Activated T-cell treated with anti-CD3 and anti-CD28 coated beads for 24 hours (primary cell): ENCODE measurements at places on chromosomes 2 and 18.

DNA sequence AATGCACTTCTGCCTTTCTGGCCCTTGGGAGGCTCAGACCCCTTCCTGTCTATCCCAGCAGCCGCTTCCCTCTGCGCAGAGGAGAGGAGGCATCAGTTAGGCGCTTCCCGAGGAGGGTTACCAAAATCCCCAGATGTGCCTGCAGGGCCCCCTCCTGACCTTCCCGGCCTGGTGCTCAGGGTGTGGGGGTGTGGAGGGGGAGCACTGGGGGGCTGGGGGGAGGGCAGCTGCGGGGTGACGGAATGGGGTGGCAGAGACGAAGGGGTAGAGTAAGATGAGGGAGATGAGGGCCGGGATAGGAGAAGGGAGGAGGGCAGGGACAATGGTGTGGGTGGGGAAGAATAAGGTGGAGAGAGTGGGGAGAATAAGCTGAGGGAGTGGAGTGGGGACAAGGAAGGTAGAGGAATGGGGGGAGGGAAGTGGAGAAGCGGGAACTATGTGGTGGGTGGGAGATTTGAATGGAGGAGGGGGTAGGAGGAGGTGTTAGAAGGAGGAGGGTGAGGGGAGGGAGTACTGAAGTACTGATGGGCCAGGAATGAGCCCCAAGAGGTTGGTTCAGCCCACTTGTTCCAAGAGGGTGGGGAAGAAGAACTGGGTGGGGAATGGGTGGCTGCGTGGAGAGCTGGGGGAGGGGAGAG lies 6.5 kb upstream of the ZAP70 start:
- no peak for DNase-seq

GRCh38 chr2:85702800-85703199 lies 8.6 kb downstream of the GNLY start:
- no peak for DNase-seq

DNA sequence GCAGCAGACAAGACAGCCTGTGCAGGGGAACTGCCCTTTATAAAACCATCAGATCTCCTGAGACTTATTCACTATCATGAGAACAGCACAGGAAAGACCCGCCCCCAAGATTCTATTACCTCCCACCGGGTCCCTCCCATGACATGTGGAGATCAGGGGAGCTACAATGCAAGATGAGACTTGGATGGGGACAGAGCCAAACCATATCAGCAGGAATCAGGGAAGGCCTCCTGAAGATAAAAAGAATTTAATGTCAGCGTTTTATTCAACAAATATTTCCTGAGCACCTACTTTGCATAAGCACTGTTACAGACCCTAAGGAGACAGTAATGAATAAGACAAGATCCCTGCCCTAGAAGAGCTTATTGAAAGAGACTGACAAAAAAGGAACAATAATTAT lies 105.0 kb downstream of the AP1S3 start:
- no peak for DNase-seq

- DNase-seq: no peak
Observed at GRCh38 chr2:162072976-162073887, 783 bp downstream of the DPP4 start.

DNA sequence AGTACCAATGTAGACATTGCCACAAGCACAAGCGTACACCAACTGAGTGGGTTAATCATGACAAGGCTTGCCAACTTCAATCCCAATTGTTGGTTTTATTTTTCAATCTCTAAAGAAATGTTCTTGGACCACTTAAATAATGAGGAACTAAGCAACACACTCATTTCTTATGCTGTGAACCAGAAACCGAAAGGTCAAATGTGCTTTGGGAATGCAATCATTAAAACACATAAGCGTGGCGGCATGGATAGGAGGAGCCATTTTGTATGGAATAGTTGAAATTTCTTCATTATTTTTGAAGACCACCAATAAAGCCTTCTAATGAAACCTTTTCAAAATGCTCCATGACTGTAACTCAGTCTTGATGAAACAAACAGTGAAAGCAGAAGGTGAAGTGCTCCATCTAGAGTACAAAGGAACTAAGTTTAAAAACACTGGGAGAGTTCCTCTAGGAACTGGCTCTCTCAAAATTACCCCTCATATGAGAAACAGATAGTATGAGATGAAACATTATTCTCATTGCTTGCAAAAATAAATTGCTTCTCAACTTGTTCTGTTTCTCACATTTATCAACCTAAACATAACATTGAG lies 113.2 kb upstream of the CHST9 start:
- no peak for DNase-seq

DNA sequence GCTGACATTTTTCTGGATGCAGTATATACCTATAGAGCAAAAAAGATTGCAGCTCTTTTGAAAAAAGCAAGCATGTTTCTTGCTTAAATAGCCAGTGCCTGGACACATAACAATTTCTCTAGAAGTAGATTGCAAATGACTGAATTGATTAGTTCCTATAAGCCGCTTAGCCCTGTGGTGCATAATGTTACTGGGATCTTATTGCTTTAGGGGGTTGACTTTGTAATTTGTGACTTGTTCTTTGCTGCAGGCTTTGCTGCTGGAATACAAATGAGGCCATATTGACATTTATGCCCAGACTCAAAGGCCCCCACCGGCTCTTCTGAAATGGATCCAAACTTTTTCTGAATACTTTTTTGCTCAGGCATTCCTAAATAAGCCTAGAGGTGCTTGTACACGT lies 182.6 kb downstream of the SH3BP4 start:
- no peak for DNase-seq

DNA sequence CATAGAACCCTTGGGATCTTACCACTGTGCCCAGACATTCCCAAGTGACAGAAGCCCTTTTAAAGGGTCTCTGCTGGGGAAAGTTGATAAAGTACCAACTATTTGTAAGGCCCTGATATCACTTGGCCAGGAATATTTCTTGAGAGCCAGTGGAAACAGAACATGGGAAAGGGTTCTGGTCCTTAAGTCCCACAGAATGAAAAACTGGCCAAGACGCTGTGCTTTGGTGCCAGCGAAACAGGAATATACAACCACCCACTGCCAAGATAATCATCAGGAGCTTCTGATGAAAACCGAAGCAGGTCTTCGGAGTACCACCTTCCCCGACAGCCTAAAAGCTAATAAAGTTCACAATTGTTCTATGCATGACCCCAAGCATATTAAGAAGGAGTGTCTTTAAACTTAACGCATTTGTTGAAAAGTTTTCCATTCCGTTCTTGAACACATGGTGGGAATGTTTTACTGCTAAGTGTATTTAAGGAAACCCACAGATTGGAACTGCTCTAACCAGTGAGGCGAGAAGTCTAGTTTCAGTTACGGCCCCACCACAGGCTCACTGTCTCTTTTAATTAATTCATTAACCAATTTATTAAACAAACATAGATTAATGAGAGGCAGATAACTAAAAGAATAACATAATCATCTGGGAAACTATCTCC lies 152.6 kb downstream of the ANKRD44 start:
- DNase-seq: no peak

- no peak for DNase-seq
Observed at GRCh38 chr2:161033059-161033660, 127.1 kb upstream of the TANK start.

GRCh38 chr2:214830794-214831346 lies 21.4 kb upstream of the BARD1 start:
- DNase-seq: no peak

DNA sequence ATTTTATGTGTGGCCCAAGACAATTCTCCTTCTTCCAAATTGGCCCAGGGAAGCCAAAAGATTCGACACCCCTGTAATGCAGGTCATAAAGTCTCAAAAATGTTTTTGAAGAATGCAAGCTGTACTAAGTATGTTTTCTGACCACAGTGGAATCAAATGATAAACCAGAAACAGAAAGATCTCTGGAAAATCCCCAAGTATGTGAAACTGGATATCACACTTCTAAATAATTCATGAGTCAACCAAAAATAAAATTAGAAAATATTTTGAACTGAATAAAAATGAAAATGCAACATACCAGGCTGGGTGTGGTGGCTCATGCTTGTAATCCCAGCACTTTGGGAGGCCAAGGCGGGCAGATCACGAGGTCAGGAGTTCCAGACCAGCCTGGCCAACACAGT lies 34.1 kb upstream of the UBE2F start:
- DNase-seq: no peak

- no peak for DNase-seq
Observed at GRCh38 chr2:209426432-209426831, 2.6 kb downstream of the MAP2 start.

DNA sequence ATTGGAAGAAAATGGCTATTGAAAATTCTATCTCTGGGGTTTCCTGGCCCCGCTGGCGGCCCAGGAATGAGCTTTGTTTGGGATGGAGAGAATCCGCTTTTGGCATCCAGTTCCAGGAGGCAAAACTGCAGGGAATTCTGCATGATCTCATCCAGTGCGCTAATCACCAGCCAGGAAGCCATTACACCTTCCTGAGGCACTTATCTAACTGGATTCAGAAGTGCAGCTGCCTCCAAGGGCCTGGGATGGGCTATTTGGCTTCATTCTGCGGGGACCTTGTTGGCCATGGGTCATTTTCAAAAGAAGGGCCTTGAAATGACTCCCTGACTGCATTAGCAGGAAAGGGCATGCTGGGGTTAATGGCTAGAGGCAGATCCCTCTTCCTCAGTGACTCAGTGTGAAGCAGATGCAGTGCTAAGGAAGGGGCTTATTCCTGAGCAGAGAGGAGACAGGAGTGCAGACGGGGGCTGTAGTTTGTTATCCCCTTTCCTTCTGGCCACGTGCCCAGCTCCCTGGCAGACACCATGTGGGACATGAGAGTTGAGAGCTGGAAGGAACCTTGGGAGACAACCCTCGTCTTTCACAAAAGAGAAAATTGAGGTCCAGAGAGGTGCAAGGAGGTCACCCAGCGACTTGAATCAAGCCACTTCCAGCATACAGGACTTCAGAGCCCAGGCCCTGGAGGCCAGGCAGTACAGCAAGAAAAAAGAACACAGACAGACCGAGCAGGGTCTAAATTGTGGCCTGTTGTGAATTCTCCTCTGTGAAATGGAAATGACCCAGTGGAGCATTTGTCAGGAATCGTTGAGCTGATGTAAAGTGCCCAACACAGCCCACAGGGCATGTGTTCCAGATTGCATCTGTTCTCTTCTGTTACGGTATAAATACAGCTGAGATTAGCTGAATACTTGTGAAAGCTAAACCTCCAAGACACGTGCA lies 161.8 kb downstream of the PRKCE start:
- no peak for DNase-seq

- no peak for DNase-seq
Observed at GRCh38 chr2:72051971-72052505, 95.6 kb downstream of the CYP26B1 start.

GRCh38 chr2:37870829-37871228 lies 54.3 kb upstream of the RMDN2 start:
- DNase-seq: no peak

DNA sequence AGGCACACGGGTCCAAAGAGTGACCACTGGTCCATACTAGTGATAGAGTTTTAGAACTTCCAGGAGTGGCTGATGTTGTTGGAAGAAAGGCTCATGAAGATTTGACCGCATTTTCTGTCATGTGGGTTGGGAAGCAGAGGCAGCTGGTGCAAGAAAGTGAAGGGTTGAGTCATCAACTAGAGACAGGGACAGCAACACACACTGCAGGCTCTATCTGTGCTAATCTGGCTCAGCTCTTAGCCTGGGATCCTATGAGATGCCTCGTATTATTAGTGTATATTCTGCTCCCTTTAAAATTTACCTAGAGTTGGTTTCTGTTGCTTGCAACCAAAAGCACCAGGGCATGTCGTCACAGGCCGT lies 2.5 kb upstream of the SH3RF3 start:
- DNase-seq: no peak

GRCh38 chr2:46260305-46260704 lies 36.9 kb upstream of the EPAS1 start:
- no peak for DNase-seq

GRCh38 chr2:3762771-3763447 lies 59.5 kb downstream of the DCDC2C start:
- DNase-seq: no peak

DNA sequence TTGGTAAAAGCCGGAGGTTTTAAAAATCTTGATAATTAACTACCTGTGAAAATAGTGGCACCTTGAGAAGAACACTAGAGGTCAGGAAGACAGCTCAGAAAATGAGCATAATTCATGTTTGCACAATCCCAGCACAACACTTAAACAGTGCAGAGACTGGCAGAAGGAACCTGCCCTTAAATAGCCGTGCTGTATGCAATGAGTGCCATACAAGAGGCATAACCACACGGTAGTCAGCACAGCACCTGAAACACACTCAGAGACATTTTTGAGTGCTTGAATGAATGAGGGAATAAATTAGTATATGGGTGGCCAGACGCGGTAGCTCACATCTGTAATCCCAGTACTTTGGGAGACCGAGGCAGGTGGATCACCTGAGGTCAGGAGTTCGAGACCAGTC lies 164.9 kb downstream of the PAX3 start:
- no peak for DNase-seq

DNA sequence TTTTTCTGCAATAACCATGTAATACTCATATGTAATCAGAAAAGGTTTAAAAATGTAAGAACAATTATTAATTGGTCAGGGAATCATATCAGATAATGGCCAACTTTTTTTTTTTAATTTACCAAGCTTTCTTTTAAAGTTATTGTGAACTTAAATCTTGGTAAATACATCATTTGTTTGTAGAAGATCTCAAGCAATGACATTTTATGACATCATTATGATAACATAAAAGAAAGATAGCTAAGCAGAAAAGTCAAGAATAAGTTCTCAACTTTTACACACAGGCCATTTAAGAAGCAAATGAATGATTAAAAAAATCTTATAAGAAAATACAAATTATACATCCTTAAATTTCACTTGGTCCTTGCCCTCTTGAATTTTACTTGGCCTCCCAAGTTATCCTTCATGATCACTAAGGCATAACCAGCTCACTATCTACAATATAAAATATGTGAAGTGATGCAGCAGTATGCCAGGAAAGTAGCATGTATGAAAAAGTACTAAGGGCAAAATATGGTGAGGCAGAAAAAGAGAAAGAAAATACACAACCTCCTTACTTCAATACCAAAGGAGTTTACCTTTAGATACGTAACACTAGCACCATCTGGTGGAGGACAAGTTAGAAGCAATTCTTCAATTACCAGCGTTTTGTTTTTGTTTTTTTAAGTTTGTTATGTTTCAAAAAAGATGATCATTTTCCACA lies 116.6 kb downstream of the SRBD1 start:
- no peak for DNase-seq

DNA sequence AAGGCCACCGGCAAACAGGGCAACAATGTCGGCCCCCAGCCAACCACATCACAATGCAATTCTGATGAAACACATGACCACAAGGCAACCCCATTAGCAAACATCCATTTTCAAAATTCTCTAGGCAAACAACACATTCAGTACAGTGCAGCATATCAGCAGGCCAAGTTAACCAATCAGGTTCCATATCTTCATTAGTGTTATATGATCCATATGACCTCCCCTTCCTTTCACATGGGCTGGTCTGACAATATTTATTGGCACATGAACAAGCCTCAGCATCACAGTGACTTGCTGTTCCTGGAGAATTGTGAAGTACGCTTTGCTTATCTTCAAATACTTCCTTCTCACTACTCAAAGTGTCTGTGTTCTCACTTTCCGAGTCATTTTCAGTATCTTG lies 19.8 kb downstream of the RNF103 start:
- no peak for DNase-seq
